Lower lobe of right lung (tissue), 2 donors: ENCODE measurements at places on chromosomes 6 and 20. TPM values are rescaled to one million over a fixed set of nuclear protein-coding genes. Genes with fewer than 3 reads are reported as not detected.

DNA sequence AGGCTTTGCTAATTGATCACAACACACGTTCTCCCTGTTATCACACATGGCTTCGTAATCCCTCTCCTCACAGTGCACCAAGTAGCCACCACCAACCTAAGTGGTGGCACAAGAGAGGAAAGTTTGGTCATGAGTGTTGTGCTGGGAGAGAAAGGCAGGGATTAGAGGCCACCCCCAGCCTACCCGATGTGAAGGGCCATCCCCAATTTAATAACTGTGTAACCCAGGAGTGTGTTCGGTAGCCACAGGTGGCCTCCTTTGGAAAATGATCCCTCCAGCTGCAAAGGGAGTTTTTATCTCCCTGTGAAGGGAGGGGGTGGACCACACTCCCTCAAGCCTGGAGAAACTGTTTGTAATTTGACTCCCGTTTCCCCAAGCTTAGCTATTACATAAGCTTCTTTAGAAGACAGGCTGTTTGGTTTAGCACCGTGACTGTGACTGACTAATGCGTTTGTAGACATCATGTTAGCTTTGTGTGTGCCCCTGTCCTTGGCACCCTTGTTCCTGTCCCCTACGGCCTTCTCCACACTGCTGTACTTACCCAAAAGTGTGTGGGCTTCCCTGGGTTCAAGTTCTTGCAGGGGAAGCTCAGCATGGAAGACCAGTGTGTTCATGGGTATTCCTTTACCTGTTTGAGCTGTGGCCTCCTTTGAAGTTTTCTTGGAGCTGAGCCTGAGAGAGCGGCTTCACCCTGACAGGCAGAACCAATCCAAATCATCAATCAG is 20.6 kb downstream of the PPP1R16B start:
- H3K36me3 ChIP-seq: no peaks in the 10 kb centered on the region
- H3K27ac ChIP-seq: no peak overlapping the region
- peaks cover 44% of the 10 kb centered on the region for H3K4me1 ChIP-seq
- H3K27me3 ChIP-seq: no peaks in the 10 kb centered on the region

- no peaks in the 10 kb centered on the region for H3K27me3 ChIP-seq
- H3K36me3 ChIP-seq: no peaks in the 10 kb centered on the region
- no peak overlapping the region for H3K27ac ChIP-seq
- no peak overlapping the region for H3K4me3 ChIP-seq
- no peaks in the 10 kb centered on the region for H3K4me1 ChIP-seq
Measured at GRCh38 chr6:68740828-68741500, 105.9 kb downstream of the ADGRB3 start.

DNA sequence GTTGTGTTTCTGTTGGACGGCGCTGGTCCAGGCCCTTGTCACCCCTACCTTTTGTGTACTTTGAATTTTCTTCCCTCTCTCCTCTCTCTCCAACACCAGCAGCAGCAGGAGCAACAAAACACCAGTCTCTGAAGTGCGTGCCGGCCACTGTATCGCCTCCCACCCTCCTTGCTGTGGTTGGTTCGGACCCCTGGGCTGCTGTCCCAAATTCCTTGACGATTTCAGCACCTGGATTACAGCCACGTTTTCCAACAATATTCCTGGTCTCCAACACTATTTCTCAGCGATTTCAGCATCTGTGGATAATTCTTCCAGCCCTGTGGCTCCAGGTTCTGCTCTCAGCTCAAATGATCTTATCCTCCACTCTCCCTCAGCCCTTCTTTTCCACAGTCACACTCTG is 11.8 kb downstream of the MAS1 start:
- H3K4me3 ChIP-seq: no peak overlapping the region
- DNase-seq: no peak
- no peak overlapping the region for H3K27ac ChIP-seq
- H3K36me3 ChIP-seq: no peaks in the 10 kb centered on the region
- H3K4me1 ChIP-seq: no peaks in the 10 kb centered on the region
- no peaks in the 10 kb centered on the region for H3K27me3 ChIP-seq

DNA sequence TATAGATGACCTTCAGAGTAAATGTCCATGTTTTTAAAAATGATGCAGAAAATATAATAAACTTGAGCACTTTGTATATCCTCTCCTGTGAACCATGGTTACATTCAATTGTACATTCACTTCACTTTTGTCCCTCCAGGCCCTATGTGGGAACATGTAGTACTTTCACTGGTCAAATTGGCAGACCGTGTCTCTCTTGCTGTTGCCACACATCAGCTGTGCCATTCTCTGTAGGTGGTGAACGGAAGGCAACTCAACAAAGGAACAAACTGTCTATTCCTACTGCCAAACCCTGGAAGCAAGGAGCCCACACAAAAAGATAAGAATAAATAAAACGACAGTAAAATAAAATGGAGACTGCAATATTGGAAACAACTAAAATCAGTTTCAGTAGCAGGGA is 2.0 kb downstream of the ROS1 start:
- no peaks in the 10 kb centered on the region for H3K4me1 ChIP-seq
- H3K27ac ChIP-seq: peak overlapping the region; percentile 72
- no peak for DNase-seq
- H3K36me3 ChIP-seq: no peaks in the 10 kb centered on the region
- peak overlapping the region; percentile 35 for H3K4me3 ChIP-seq

- no peak overlapping the region for H3K4me3 ChIP-seq
- no peaks in the 10 kb centered on the region for H3K4me1 ChIP-seq
Measured at GRCh38 chr20:57229490-57229889, 37.0 kb downstream of the BMP7 start.

- no peaks in the 10 kb centered on the region for H3K4me1 ChIP-seq
- H3K27ac ChIP-seq: no peak overlapping the region
- no peak for DNase-seq
- no peaks in the 10 kb centered on the region for H3K36me3 ChIP-seq
- no peak overlapping the region for H3K4me3 ChIP-seq
Measured at GRCh38 chr6:123089226-123089625, 93.2 kb downstream of the CLVS2 start.

- no peak overlapping the region for H3K27ac ChIP-seq
- no peak overlapping the region for H3K4me3 ChIP-seq
Measured at GRCh38 chr6:24923885-24924401, 11.8 kb downstream of the RIPOR2 start.

DNA sequence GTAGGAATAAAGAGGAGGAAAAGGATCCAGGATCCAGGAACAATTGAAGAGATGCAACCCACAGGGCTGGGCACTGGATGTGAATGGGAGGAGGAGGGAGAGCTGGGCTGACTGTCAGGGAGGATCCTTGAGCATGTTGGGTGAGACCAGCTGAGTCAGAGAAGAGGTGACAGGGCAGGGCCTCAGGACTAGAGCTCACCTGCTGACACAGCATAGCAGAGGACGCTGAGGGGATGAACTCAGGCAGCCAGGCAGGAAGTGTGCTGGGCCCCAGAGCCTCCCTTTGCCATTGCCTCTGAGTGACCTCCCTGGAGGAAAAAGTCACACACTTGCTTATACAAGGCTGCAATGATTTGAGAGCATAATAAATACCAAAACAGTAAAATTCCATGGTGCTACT is 72.3 kb downstream of the ZNF133 start:
- no peak overlapping the region for H3K27ac ChIP-seq
- H3K27me3 ChIP-seq: no peaks in the 10 kb centered on the region
- no peak for DNase-seq
- H3K4me3 ChIP-seq: no peak overlapping the region
- no peaks in the 10 kb centered on the region for H3K4me1 ChIP-seq
- H3K36me3 ChIP-seq: no peaks in the 10 kb centered on the region

GRCh38 chr6:129795261-129795660 is 65.9 kb downstream of the TMEM244 start:
- H3K4me3 ChIP-seq: no peak overlapping the region
- no peaks in the 10 kb centered on the region for H3K27me3 ChIP-seq
- no peaks in the 10 kb centered on the region for H3K4me1 ChIP-seq
- DNase-seq: no peak
- H3K27ac ChIP-seq: no peak overlapping the region

DNA sequence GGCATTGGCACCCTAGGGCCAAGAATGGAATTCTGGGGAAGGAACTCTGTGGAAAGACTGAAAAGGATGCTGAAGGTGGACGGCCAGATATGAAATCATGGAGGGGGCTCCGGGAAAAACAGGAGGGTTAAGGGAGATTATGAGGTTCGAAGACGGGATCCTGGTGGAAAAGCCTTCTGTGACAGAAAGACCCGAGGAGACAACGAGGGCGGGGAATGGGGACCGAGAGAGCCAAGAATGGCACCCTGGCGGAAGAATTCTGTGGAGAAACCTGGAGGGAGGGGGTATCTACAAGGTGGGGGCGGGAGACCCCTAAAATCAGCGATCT is 426 bp downstream of the TRMT6 start:
- peak overlapping the region; percentile 92 for H3K4me3 ChIP-seq
- peak overlapping the region; percentile 79 for H3K27ac ChIP-seq
- H3K4me1 ChIP-seq: peaks cover 31% of the 10 kb centered on the region
- H3K36me3 ChIP-seq: peaks cover 45% of the 10 kb centered on the region
- H3K27me3 ChIP-seq: no peaks in the 10 kb centered on the region
- DNase-seq: no peak

- H3K36me3 ChIP-seq: no peaks in the 10 kb centered on the region
- H3K27ac ChIP-seq: no peak overlapping the region
- H3K4me3 ChIP-seq: no peak overlapping the region
- H3K27me3 ChIP-seq: no peaks in the 10 kb centered on the region
Measured at GRCh38 chr6:156336089-156336488, 441.1 kb upstream of the ARID1B start.

- H3K4me1 ChIP-seq: no peaks in the 10 kb centered on the region
- no peaks in the 10 kb centered on the region for H3K27me3 ChIP-seq
- no peak for DNase-seq
- H3K4me3 ChIP-seq: no peak overlapping the region
Measured at GRCh38 chr6:164087870-164088269, 673.4 kb downstream of the QKI start.

- no peaks in the 10 kb centered on the region for H3K27me3 ChIP-seq
- no peaks in the 10 kb centered on the region for H3K36me3 ChIP-seq
- no peak overlapping the region for H3K27ac ChIP-seq
- H3K4me3 ChIP-seq: no peak overlapping the region
- no peak for DNase-seq
- H3K4me1 ChIP-seq: peaks cover 10% of the 10 kb centered on the region
Measured at GRCh38 chr20:40287683-40288082, 401.4 kb downstream of the MAFB start.

DNA sequence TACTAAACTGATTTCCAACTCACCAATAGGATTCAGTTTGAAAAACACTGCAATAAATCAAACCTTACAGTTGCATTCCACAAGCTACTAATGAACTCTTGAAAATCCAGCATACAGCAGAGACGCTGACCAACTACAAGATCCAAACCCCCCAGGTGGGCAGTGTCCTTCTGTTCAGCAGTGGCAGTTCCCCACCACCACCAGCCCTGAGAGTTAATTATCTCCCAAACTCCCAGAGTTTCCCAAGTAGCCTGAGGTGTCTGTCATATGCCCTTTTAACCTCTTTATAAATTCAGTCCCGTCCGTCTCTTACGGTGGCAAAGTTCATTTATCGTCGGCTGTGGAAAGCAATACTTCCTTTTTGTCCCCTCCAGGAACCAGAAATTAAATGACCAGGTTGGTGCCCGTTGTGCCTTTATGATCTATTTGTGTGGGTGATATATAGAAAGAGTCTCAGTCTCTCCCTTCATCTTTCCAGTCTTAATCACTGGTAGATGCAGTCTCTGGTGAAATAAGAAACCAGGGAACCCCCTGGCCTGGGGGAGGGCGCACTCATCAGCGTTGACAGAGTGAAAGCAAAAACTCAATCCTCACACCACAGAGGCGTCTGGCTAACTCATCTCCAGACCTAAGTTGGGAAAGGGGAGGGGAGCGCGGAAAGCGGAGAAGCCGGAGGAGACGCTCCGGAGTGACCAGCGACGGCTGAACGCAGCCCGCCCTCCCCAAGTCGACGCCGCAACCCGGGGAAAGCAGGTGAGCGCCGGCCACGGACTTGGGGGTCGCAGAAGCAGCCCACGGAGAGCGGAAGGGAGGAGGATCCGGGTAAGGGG is 717 bp downstream of the MRPL14 start:
- no peaks in the 10 kb centered on the region for H3K27me3 ChIP-seq
- H3K27ac ChIP-seq: peak overlapping the region; percentile 91
- H3K36me3 ChIP-seq: peaks cover 3% of the 10 kb centered on the region
- peak; percentile 67 for DNase-seq
- peaks cover 51% of the 10 kb centered on the region for H3K4me1 ChIP-seq

DNA sequence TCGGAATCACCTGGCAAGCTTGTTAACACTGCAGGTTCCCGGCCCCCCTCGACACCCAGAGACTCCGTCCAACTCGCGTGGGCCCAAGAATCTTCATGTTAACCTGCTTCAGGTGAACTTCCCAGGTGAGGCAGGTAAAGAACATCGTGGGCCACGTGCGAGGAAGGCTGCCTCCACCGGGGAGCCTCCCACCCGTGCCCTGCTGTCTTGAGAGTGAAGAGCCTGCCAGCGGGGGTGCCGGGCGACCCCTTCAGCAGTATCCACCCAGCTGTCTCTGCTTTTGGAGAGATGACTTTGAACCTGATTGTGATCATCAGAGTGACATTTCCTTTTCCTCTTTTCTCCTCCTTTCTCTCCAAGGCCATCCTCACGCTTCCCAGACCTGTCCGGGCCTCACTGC is 22.9 kb upstream of the RTF2 start:
- H3K27me3 ChIP-seq: peaks cover 7% of the 10 kb centered on the region
- H3K4me1 ChIP-seq: peaks cover 12% of the 10 kb centered on the region
- peaks cover 6% of the 10 kb centered on the region for H3K36me3 ChIP-seq
- DNase-seq: no peak
- H3K4me3 ChIP-seq: no peak overlapping the region

- no peaks in the 10 kb centered on the region for H3K27me3 ChIP-seq
- no peak overlapping the region for H3K27ac ChIP-seq
- H3K4me1 ChIP-seq: no peaks in the 10 kb centered on the region
- no peak overlapping the region for H3K4me3 ChIP-seq
- no peaks in the 10 kb centered on the region for H3K36me3 ChIP-seq
Measured at GRCh38 chr6:143522039-143522600, 10.6 kb upstream of the FUCA2 start.

DNA sequence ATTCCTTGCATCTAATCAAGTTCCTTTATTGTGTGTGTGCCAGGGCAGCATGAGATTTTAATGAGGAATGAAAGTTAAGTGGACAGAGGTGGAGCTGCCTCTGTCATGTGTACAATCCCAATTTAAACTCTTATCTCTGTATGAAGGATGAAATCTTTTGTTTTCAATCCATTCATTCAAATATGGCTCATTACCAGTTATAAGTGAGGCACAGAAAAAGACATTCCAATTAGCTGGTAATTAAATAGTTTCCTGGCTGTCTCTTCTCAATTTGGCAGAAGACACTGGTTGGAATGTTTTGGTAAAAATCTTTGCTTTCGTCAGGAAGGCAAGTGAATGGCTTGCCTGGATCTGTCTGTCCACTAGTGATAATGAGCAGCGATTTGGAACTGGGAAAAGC is 46.4 kb downstream of the CLVS2 start:
- no peaks in the 10 kb centered on the region for H3K27me3 ChIP-seq
- no peak overlapping the region for H3K4me3 ChIP-seq

FAM50B gene
- total RNA-seq: 10.6 TPM

RIN2 gene
- total RNA-seq: 101 TPM

MCHR2 gene
- total RNA-seq: not detected

ACOT13 gene
- total RNA-seq: 24.6 TPM

CALHM4 gene
- not detected for total RNA-seq

ARFRP1 gene
- total RNA-seq: 44.3 TPM

GTSF1L gene
- not detected for total RNA-seq
